H9 (cell line): ENCODE measurements at places on chromosomes 12 and 14. TPM values are rescaled to one million over a fixed set of nuclear protein-coding genes. Genes with fewer than 3 reads are reported as not detected.

OVCH1 gene
- total RNA-seq, result not detected in 2 replicates

ZNF891 gene
- total RNA-seq, result 1.7 and 2.1 TPM in 2 replicates

DNA sequence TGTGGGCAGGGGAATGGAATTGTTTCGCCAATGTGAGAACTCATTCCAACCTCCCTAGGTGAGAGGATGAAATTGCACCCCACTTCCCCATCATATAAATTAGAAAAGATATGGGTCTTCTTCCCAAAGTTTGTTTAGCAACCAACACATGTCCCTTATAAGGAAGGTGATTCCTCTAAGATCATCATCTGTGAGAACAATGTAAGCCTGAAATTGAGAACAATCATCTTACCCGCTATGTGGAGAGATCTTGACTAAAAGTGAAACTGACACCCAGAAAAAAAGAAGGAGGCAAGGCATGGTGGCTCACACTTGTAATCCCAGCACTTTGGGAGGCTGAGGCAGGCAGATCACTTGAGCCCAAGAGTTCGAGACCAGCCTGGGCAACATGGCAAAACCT lies 173.2 kb upstream of the HMGA2 start:
- no peaks in the 10 kb centered on the region for H3K27me3 ChIP-seq
- H3K36me3 ChIP-seq, result no peaks in the 10 kb centered on the region
- H3K27ac ChIP-seq, result no peak overlapping the region
- DNase-seq, result no peak

GRCh38 chr14:61217516-61217915 lies 63.6 kb downstream of the TMEM30B start:
- H3K36me3 ChIP-seq, result no peaks in the 10 kb centered on the region
- no peak overlapping the region for H3K27ac ChIP-seq

DNA sequence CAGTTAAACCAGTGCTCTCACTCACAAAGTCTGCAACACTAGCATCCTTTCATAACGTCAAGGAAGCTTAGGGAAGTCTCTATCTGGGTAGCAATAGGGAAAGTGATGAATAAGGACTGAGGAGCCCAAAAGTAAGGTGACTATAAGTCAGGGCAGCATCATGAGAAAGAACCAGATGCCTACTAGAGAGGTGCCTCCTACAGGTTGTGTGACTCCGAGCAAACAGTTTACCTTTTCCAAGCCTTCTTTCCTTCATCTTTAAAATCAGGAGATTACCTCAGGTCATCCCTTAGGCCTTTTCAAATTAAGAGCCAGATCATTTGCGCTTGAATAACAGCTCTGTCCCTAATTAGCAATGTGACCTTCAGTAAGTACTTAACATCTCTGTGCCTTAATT lies 40.2 kb downstream of the RTN1 start:
- H3K27ac ChIP-seq, result no peak overlapping the region
- no peaks in the 10 kb centered on the region for H3K36me3 ChIP-seq
- DNase-seq, result no peak
- H3K4me3 ChIP-seq, result no peak overlapping the region
- no peaks in the 10 kb centered on the region for H3K27me3 ChIP-seq
- H3K4me1 ChIP-seq, result no peaks in the 10 kb centered on the region

- no peaks in the 10 kb centered on the region for H3K36me3 ChIP-seq
- H3K4me1 ChIP-seq, result no peaks in the 10 kb centered on the region
- DNase-seq, result peak; percentile 40
Observed at GRCh38 chr12:74293689-74294131, 243.9 kb upstream of the ATXN7L3B start.

HOXC4 gene
- total RNA-seq, result not detected in 2 replicates

DNA sequence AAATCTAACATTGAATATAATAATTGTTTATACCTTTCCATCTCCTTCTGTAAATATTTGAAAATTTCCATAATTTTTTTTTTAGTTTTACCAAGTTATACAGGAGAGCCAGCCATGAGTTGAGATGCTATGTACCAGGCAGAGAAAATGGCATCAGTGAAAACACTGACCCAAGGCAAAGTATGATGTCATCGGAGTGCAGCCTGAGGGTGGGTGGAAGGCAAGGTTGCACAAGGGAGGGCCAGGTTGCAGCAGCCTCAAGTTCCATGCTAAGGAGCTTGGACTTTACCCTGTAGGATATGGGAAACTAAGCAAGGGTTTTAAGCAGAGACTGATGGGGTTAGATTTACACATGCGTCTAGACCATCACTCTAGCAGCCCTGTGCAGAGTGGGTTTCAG lies 441.1 kb downstream of the BCAT1 start:
- H3K36me3 ChIP-seq, result no peaks in the 10 kb centered on the region
- H3K27ac ChIP-seq, result no peak overlapping the region

DNA sequence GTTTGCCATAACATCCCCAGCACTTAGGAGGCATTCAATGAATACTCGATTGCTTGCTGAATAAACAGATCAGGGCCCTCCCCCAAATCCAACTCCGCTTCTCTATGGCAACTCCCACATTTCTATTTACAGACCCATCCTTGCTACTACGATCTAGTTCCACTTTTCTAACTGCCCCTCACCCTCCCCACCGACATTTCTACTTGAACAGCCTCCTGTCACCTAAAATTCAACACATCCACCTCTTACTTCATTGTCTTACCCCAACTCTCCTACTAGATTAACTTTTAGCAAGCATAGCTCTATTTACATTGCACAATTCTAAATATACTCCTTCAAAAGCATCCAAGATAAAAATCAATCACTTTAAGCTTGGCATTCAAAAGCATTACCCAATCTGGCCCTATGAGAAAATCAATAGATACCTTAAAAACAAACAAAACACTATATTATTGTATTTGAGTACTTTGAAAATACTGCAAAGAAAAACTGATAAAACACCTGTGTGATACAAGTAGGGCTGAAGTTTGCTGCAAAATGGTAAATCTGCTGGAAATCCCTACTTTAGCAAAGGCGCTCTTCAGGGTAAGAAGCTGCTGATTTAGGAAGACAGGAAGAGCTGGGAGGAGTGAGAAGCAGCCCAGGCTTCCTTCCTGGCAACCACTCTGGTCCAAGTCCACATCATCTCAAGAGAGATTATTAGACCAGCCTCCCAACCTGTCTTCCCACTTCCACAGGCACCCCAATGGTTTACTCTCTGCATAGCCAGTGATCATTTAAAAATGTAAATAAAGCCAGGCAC lies 96.4 kb downstream of the HECTD4 start:
- no peak overlapping the region for H3K4me3 ChIP-seq
- DNase-seq, result no peak
- no peak overlapping the region for H3K27ac ChIP-seq
- H3K27me3 ChIP-seq, result no peaks in the 10 kb centered on the region
- H3K36me3 ChIP-seq, result peaks cover 11% of the 10 kb centered on the region
- no peaks in the 10 kb centered on the region for H3K4me1 ChIP-seq

LRR1 gene
- 38.6 and 43.2 TPM in 2 replicates for total RNA-seq

FAM186B gene
- total RNA-seq, result 0.42 and 0.46 TPM in 2 replicates

CSRP2 gene
- total RNA-seq, result 156 and 158 TPM in 2 replicates

MAP3K9 gene
- 18.3 and 20.0 TPM in 2 replicates for total RNA-seq

DNA sequence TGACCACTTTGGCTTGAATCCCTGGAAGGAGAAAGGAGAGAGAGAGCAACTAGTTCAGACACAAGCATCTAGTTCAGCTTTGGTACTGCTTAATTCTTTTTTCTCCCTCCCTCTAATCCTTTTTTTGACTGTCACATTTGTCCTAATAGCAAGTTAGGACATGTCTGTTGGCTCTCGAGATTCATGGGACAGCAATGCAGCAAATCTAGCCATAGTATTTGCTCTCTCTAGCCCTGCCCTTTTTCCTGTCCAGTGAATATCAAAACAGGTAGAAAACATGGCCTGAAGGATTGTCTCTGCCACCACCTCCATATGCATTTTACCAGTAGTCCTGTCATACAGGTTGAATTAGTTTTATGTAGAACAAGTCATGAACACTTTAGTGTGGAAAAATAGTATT lies 116.4 kb downstream of the PTPRB start:
- H3K27ac ChIP-seq, result no peak overlapping the region
- H3K36me3 ChIP-seq, result no peaks in the 10 kb centered on the region
- H3K4me1 ChIP-seq, result no peaks in the 10 kb centered on the region
- no peaks in the 10 kb centered on the region for H3K27me3 ChIP-seq
- no peak for DNase-seq

DNA sequence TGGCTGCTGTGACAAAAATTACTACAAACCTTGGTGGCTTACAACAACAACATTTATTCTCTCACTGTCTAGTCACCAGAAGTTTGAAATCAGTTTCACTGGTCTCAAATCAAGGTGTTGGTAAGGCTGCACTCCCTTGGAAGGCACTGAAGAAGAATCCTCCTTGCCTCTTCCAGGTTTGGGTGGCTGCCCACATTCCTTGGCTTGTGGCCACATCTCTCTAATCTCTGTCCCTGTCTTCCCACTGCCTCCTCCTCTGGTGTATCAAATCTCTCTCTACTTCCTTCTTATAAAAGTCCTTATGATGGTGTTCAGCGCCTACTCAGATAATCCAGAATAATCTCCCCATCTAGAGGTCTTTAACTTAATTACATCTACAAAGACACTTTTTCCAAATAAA lies 31.0 kb downstream of the PLCZ1 start:
- H3K4me1 ChIP-seq, result no peaks in the 10 kb centered on the region
- peaks cover 4% of the 10 kb centered on the region for H3K36me3 ChIP-seq
- no peak overlapping the region for H3K27ac ChIP-seq
- no peak for DNase-seq

TEX52 gene
- 0.20 TPM in 2 replicates for total RNA-seq

KLRK1 gene
- total RNA-seq, result not detected in 2 replicates

PTPRQ gene
- total RNA-seq, result not detected in 2 replicates

- DNase-seq, result no peak
- no peaks in the 10 kb centered on the region for H3K4me1 ChIP-seq
- H3K4me3 ChIP-seq, result no peak overlapping the region
Observed at GRCh38 chr12:123723765-123724164, 11.6 kb downstream of the ATP6V0A2 start.

KCNH3 gene
- 0.26 and 0.39 TPM in 2 replicates for total RNA-seq

GARIN6 gene
- total RNA-seq, result not detected in 2 replicates

FBRSL1 gene
- total RNA-seq, result 90.8 and 92.3 TPM in 2 replicates
